ENCODE measurements at places on chromosomes 16 and 17.

- DNase-seq, result no peak
Measured at GRCh38 chr17:61474934-61475333, 22.7 kb downstream of the TBX4 start.

DNA sequence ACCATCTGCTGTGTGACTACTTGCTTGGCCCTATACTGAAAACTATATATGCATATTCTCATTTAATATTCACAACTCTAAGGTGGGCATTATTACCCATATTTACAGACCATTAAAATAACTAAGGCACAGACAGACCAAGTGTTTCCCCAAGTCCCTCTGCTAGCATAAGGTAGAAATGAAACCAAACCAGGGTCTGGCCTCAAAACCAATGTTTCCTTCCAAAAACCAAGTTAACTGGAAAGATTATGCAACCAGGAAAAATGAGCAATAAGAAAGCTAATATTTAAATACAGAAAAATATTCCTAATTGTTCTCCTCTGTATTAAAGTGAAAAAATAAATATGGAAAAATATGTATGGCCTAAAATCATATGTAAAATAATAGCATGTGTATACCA, 50.1 kb downstream of the XPO6 start:
- DNase-seq, result no peak

DNA sequence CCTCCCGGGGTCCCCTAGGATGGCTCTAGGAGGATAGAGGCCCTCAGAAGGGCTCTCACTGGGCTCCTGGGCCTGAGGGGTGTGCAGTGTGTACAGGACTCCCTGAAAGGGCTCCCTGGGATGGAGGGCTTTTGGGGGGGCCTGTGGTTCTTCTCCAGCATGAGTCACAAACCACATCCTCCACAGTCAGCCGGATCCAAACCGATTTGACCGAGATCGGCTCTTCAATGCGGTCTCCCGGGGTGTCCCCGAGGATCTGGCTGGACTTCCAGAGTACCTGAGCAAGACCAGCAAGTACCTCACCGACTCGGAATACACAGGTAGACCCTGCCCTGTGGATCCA, 4.5 kb downstream of the TRPV2 start:
- no peak for DNase-seq

DNA sequence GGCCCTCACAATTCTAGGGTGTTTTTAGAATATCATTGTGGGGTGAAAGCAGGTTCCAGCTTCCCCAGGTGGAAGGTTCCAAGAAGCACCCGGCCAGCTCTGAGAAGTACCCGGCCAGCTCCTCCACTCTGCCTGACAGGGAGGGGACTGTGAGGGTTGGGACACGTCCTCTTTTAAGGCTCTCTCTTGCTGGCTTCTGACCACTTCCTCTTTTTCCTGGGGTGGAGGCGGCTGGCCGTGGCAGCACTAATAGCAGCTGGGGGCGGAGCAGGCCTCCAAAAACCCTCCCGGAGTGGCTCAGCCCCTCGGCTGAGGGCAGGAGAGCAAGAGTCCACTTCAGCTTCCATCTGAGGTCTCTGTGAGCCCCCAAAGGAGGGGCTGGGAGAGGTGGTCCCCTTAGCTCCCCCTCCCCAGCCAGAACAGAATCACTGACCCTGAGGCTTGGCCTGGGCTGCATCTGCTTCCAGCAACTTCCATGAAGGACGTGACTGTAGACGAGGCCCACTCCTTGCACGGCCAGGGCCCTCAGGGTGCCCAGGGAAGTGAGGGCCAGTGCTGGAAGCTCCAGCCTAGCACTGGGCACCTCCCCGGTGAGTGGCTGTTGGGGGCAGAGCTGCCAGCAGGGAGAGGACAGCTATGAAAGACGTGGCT, 26.7 kb upstream of the PLCG2 start:
- DNase-seq, result no peak
